ENCODE measurements at places on chromosomes 2 and 18.

DNA sequence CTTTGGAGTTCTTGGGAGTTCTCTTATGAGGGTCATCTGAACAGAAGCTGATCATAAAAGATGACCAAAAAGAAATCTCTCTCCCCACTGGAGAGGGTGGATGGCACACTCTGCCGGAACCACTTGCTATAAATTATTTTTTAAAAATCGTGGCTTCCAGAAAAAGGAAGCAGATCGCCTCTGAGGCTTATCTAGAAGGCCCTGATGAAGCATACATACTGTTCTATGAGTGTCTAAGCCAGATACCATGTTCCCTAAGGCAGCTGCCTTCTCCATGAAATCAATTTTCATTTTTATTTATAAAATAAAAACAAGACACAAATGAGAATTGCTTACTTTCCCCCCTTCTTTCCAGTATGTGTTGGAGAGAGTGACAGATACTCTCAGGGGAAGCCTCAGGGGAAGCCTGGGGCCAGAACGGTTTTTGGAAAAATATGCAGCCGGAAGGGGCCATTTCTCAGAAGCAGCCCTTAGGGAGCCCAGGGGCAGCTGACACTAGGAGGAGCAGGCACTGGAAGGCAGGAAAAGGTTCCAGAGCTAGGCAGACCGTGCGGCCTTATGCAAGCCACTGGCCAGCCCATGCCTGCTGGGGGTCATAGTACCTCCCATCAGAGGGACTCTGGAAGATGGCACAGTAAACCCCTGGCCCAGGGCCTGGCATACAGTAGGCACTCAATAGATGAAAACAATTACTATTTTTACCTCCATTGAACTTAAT lies 130.6 kb downstream of the CABLES1 start:
- DNase-seq: no peak

DNA sequence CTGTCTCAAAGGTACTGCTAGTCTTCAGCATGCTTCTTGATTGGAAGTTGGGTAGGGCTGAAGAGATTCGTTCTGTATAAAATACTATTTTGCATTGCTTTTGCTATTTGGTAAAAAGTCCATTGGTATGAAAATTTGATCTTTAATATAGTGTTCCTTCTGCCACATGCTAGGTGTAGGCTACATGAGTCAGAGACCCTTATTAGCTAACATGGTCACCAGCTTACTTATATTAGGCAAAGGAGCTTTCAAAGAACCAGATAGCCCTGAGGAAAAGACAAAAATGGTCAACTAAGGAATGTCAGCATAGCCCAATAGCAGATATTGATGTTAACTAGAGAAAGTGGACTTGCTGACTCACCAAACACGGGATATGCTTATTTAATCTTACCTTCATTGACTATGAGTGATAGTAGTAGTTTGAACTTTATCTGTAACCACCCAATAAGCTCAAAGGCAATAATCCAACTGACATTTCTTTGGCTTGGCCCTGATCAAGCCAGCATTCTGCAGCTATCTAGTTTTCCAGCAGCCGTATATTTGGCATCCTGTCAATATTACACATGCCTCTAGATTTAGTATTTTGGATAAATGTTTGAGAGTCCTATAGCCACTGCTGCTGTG lies 110.0 kb downstream of the TPGS2 start:
- no peak for DNase-seq

- DNase-seq: no peak
Observed at GRCh38 chr2:36701918-36702317, 5.4 kb downstream of the VIT start.

- DNase-seq: no peak
Observed at GRCh38 chr18:36493349-36494159, 196.0 kb downstream of the FHOD3 start.

- no peak for DNase-seq
Observed at GRCh38 chr2:105919191-105919811, 174.6 kb downstream of the NCK2 start.

DNA sequence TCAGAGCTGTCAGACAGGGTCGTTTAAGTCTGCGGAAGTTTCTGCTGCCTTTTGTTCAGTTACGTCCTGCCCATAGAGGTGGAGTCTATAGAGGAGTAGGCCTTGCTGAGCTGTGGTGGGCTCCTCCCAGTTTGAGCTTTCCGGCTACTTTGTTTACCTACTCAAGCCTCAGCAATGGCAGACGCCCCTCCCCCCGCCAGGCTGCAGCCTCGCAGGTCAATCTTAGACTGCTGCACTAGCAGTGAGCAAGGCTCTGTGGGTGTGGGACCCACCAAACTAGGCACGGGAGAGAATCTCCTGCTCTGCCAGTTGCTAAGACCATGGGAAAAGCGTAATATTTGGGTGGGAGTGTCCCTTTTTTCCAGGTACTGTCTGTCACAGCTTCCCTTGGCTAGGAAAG lies 86.5 kb downstream of the EFEMP1 start:
- DNase-seq: no peak

DNA sequence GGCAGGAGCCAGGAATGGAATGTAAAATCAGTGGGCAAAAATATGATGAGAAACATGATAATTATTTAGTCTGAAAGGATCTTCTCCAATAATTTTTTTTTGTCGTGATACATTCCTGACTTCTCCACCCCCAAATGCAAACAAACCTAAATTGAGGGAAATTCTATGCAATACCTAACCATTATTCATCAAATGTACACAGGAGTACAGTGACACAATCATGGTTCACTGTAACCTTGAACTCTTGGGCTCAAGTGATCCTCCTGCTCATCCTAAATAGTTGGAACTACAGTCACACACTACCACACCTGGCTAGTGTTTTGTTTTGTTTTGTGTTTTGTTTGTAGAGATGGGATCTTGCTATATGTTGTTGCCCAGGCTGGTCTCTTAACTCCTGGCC lies 46.5 kb downstream of the RAB10 start:
- DNase-seq: no peak

DNA sequence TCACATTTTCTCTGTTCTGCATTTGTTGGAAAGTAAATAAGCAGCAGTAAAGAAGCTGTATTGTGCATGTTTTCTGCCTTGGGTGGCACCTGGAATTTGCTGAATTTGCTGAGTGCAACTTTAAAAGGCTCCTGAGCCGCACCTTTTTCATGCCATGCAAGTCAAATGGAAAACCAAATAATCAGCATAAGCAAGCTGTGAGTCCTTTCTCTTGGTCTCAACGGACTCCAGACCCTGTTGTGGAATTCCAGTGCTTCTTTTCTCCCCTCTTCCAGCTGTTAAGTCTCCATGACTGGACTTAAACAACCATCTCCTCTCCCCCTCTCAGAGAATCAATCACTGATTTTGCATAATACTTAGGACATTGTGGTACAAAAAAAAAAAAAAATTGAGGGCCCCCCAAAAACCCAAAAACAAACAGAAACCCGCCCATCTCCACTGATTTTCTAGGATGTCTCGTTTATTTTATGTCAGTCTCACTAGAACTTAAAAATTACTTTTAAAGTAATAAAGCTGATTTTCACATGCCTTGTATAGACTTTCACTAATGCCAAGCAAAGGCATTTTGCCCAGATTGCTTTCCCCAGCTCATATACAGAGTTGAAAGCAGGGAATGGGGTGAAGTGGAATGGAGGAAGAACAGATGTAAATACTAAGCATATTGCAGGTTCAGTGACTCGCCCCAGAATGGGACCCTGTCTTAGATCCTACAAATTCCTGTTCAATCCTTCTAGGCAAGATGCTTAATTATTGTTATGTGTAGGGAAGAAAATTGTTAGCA lies 5.1 kb upstream of the CETN1 start:
- no peak for DNase-seq

- no peak for DNase-seq
Observed at GRCh38 chr2:75532488-75532887, 28.3 kb downstream of the EVA1A start.

- DNase-seq: peak; percentile 80
Observed at GRCh38 chr2:224885836-224886547, 156.3 kb downstream of the DOCK10 start.

- peak; percentile 54 for DNase-seq
Observed at GRCh38 chr2:63078852-63079606, 28.4 kb downstream of the OTX1 start.

DNA sequence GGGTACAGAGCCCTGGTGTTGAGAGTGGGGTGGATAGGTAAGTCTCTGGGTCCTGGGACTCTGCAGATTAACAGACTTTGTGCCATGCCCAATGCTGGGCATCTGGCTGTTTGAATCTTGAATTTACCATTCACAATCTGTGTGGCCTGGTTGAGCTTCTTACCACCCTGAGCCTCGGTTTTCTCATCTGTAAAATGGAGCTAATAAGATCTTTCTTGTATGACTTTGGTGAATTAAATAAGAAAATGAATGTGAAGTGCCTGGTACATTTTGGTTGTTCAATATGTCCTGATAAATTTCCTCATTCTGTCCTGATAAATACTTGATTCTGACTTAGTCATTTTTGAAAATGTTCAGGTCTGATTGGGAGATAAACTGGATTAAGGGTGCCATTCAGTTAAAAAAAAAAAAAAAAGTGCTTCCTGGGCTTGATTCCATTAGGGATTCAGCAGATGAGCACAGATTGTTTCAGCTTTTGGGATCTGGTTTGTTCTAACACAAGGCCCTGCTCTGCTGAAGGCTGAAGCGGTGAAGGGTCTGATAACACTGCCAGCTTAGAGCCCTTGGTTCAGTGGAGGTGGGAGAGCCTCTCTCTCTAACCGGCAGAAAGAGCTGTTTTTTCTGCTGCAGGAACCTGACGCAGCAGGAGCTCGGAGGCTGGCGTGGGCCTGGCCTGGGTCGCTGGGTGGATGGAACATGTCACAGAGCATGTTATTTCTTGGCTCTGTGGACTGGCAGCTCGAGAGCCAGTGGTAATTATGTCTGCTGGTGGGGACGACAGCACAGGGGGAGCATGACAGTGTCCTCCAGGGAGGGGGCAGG lies 84.5 kb upstream of the MCFD2 start:
- no peak for DNase-seq

- no peak for DNase-seq
Observed at GRCh38 chr18:5673616-5674015, 129.8 kb upstream of the EPB41L3 start.

DNA sequence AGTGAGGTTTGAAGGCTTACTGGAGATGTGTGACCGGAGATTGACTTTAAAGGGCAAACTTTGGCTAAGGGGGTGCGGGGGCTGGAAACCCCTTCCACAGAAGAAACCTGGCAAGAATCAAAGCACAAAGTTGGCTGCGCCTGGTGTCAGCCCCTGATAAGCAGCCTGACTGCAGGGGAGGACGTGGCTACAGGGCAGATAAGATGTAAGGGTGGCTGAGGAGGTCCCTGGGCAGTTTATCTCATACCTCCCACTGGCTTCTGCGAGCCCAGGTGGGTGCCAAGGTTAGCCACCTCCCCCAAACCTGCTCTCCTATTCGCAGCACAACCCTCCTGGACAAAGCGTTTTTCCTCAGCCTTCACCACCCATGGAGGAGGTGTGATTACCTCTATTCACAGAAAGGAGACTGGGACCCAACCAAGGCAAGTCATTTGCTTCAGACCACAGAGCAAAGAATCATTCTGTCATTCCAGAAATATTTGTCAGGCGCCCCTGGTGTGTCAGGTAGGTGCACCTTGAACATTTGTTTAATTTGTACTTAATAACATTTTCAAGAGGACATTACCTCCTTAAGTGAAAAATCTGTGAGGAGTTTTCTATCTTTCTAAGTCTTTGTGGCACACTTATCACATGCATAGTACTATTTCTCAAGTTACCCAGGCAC lies 73.1 kb upstream of the IL1R1 start:
- DNase-seq: no peak

GRCh38 chr2:139165601-139166000 lies 385.4 kb upstream of the NXPH2 start:
- no peak for DNase-seq

GRCh38 chr2:2681085-2681484 lies 350.0 kb upstream of the MYT1L start:
- DNase-seq: no peak
